ENCODE measurements at places on chromosomes 4 and X.

GRCh38 chr4:15149839-15150592 is 147.7 kb downstream of the CPEB2 start:
- peak; percentile 81 for DNase-seq

DNA sequence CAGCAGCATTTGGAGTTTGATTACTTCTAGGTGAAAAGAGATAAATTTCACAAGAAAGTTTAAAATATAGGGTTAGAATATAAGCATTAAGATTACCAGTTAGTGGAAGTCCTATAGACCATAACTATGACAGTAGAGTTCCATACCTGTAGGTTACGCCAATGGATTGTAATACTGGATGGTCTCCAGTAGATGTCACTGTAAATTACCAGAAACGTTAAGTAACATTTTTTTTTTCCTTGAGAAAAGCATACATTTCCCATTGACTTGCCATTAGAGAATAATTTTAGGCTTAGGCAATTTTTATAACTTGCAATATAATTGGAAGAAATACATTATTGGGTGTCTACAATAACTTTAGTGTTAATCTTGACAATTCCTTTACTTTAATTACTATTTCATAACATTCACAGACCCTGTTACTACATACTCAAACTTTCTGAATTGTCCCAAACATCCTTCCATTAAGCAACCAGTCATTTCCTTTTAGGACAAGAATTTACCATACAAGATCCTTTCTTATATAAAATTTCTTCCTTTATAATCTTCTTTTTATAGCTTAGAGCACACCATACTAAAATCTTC is 304.1 kb upstream of the TECRL start:
- peak; percentile 36 for DNase-seq

- no peak for DNase-seq
Measured at GRCh38 chr4:44086753-44087152, 361.9 kb downstream of the KCTD8 start.

DNA sequence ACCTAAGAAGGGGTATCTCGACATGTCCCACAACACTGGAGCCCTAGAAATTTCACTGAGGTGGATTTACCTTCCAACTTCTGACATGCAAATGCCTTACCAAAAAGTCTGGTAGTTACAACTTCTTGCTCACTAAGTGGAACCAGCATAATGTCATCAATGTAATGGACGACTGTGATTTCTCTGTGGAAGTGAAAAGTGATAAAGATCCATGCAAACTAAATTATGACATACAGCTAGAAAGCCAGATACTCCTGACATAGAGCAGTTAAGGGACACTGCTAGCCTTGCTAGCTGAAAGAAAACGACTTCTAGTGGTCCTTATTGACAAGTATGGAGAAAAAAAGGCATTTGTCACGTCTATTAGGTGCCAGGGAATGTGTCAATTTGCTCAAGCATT is 191.1 kb downstream of the MAB21L2 start:
- no peak for DNase-seq

- DNase-seq, result peak; percentile 62
Measured at GRCh38 chr4:26062215-26062614, 148.2 kb downstream of the SMIM20 start.

- no peak for DNase-seq
Measured at GRCh38 chrX:153777261-153778090, 3.4 kb upstream of the SRPK3 start.

DNA sequence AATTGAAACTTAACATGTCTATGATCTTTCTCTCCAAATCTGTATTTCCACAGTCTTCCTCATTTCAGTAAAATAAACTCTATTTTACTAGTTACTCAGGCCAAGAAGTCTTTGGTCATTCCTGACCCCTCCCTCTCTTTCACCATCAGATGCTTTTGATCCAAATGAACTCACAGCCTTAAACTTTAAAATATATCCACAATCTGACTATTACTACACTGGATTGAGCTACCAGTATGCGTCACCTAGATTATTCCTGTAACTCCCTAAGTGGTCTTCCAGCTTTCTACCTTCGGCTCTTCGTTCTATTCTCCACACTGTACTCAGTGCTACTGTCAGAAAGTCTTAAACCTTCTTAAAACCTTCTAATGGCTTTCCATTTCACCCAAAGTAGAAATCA is 195.1 kb downstream of the FBXW7 start:
- no peak for DNase-seq

GRCh38 chrX:117325706-117326105 is 790.9 kb downstream of the KLHL13 start:
- no peak for DNase-seq

DNA sequence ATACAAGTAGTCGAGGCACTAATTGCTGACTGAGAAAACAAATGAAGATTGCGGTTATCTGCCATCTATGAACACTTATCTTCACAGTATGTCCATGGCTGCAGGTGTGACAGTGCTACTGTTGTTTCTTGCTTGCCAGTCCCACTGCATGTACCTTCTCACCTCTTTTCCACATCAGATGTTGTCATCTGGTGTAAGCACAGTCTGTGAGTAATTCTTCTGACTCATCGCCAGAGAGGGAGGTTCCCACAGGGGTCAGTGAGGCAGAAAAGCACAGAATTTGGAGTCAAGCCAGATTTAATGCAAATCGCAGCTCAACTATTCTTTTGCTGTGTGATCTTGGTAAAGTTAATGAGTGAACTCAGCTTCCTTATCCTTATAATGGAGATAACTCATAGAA is 144.4 kb downstream of the GLRA2 start:
- DNase-seq, result peak; percentile 92

- no peak for DNase-seq
Measured at GRCh38 chr4:73258436-73258685, 237 bp downstream of the ANKRD17 start.

GRCh38 chr4:186027405-186027804 is 41.6 kb upstream of the TLR3 start:
- DNase-seq, result no peak

DNA sequence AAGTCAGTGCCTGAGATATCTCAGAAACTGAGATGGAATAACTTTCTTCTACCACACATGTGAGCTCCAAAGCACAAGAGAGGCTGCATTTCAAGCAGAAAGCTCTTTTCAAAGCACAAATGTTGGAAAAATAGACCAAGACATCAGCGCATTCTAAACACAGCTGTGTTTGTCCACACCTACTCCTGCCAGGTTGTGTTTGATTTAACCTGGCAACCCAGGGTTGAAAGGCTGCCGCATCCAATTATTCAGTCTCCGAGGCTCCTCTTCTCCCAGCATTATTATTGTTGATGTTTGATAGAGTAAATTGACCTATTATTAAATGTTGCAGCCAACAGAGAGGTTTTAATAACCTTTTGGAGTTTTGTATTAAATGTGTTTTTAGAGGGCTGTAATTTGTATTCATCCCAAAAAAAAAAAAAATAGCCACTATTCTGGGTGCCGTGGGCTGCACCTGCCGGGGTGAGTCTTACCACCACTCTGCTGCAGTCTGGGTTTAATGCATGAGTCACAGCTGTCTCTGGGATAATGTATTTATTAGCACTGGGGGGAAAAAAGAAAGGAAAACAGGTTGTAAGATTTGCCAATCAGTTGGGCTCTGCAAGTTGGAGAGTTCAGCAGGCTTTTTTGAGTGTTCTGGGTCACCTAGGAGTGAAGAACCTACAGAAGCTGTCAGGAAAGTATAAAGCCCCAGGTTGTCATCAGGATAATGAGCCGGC is 105.2 kb upstream of the NOCT start:
- DNase-seq, result peak; percentile 72

- DNase-seq, result no peak
Measured at GRCh38 chrX:132602701-132603100, 113.9 kb upstream of the MBNL3 start.
